ENCODE measurements at places on chromosomes 16 and 17.

DNA sequence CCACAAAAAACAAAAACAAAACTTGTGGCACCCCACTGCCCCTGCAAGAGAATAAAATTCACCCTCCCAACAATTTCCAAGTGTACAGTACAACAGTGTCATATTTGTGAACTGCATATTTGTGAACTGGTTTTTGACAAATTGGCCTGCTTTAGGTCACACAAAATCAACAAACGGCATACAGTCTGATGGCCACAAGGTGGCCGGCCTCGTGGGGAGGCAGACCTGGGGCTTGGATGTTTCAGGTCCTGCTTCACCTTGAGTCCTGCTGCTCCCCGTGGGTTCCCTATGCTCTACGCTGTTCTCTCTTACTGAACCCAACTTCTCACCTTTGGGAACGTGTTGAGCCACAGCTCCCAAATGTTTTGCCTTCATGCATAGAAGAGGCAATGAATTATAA is 102.2 kb downstream of the CDK5R1 start:
- no peak for DNase-seq

- no peak for DNase-seq
These were observed 39.3 kb downstream of the ARHGAP27 start for GRCh38 chr17:45393411-45393810.

DNA sequence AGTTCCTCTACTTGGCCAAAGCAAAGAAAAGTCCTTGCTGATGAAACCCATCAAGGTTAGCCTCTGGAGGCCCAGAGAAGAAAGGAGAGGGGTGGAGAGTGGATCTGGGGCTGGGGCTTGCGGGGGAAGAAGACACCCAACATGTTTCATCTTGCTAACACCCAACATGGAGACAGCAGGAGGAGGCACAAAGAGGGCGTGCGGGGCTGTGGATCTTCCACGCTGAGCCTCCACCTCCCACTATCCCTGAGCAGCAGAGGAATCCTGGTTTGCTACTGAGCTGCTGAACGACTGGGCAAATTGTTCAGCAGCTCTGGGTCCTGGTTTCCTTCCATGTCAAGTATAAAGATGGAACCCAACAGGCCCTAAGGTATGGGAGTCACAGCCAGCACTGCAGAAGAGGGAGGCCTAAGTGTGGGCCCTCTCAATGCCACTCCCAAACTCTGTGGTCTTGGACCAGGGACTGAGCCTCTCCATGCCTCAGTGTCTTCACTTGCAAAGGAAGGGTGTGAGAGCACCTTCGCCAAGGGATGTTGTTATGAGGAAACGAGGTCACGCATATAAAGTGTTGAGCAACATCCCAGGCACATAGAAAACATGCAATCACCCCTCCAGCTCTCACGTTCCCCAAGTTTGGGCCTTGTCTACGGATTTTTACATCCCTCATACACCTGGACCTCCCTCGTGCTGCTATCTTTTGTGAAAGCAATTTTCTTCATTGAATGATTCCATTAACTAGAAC is 122.5 kb downstream of the XYLT1 start:
- no peak for DNase-seq

DNA sequence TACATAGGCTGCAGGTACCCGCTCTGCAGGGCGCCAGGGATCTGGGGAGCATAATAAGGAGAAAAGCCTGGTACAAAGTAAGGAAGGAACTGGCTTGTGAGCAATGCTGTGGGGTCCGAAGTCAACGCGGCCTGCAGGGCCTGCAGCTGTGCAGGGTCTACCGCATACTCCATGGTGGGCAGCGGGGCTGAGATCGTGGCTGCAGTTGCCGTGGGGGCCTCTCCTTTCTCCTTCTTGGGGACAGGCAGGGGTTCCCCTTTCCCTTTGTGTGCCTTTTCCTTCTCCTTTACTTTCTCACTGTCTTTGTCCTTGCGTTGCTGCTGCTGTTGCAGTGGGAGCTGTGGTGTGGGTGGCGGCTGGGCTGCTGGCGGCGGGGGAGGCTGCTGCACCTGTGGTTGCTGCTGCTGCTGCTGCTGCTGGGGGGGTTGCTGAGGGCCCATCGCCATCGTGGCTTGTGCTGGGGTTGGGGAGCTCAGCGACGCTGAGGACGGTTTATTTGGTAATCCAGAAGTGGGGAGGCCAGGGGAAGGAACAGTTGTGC is 259.6 kb downstream of the ZFHX3 start:
- no peak for DNase-seq

DNA sequence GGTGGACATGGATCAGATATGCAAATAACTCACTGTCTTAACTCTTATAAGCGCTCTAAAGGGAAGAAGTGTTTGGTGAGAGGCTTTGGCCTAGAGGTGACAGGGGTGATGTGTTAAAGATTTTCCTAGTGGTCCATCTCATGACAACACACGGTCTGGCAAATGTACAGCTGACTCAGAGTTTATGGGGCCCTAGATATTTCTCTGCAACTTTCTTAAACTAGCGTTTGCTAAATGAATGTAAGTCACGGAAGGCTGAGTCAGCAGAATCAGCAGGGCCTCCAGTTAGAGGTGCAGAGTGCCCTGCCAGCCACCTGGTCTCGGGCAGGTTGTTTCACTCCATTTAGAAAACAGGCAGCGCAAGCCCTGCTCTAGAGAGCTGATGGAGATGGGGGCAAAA is 40.1 kb downstream of the CLEC16A start:
- DNase-seq = no peak

- no peak for DNase-seq
These were observed 210.7 kb downstream of the WWOX start for GRCh38 chr16:78310196-78310595.

Measured in H1 (cell line).